ENCODE measurements at places on chromosomes 16 and 17.

DNA sequence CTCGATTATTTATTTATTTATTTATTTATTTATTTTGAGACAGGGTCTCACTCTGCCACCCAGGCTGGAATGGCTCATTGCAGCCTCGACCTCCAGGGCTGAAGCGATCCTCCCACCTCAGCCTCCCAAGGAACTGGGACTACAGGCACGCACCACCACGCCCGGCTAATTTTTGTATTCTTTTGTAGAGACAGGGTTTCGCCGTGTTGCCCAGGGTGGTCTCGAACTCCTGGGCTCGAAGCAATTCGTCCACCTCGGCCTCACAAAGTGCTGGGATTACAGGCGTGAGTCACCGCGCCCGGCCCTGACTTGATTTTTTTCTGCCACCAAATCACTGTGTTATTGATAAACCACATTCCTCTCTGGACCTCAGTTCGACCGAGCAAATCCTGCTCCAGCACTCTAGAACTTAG is 758 bp upstream of the RPL23A start:
- no peak for DNase-seq

GRCh38 chr16:28158136-28158535 is 53.6 kb downstream of the XPO6 start:
- peak; percentile 54 for DNase-seq

- no peak for DNase-seq
Observed at GRCh38 chr16:57689762-57690558, 4.6 kb upstream of the DRC7 start.

DNA sequence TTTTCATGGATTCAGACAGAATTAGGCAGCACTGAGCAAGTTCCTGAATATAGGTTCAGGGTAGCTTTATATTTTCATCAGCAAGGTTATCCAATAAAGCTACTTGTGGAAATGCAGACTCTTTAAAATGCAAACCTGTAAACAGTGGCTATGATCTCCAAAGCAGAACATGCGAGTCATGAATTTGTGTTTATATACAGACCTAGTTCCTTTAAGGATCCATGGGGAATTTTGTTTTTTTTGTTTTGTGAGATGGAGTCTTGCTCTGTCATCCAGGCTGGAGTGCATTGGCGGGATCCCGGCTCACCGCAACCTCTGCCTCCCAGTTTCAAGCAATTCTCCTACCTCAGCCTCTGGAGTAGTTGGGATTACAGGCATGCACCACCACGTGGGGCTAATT is 14.8 kb downstream of the CLEC16A start:
- DNase-seq = no peak

DNA sequence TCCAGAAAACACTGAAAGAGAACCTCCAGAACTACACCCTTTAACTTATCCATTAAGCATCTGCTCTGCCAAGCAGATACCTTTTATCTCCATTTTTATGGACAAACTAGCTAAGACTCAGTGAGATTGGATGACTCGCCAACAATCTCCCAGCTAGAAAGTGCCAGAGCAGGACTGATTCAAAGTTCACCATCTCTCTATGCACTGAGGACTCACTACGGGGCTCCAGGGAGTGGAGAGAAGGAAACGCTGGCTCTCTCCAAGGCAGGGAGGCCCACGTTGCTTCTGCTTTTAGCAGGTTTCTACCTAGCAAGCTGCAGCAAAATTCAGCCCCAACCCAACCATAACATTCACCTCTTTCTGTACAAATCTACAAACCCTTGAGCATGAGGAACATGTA is 52.8 kb upstream of the ARHGAP44 start:
- DNase-seq = no peak

- no peak for DNase-seq
Observed at GRCh38 chr17:73478768-73479424, 165.3 kb downstream of the SDK2 start.

DNA sequence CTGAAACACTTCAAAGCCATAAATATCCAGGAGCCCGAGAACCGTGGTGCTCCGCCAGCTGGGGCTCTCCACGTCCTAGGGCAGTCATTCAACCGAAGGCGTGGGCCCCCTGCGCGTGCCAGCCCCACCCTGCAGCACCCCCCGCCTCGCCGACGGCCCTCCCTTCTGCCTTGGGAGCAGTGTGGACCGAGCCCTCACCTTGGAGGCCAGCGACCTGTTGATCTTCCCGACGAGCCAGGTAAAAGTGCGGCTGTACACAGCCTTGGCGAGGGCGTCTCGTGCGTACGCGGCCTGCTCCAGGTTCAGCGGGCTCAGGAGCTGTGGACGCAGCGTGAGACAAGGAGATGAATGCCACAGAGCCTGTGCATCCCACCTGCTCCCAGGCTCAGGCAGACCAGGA is 14.1 kb downstream of the MYO1C start:
- no peak for DNase-seq

DNA sequence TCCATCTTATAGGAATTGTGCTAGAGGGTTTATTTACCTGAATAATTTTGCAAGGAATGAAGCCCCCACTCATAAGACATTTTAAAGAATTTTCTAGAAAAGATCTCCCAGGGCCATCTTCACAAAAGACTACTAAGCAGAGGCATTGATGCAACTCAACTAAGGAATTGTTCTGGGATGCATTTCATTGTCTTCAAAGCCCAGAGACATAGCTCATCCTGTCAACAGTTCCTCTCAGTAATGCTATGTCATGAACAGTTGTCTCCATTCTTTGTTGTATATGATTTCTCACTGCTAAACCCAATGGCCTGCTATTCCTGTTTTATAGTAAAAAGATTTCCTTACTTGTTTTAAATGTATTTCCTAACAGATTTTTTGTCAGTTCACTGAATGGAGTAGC is 136.8 kb upstream of the RBL2 start:
- no peak for DNase-seq

DNA sequence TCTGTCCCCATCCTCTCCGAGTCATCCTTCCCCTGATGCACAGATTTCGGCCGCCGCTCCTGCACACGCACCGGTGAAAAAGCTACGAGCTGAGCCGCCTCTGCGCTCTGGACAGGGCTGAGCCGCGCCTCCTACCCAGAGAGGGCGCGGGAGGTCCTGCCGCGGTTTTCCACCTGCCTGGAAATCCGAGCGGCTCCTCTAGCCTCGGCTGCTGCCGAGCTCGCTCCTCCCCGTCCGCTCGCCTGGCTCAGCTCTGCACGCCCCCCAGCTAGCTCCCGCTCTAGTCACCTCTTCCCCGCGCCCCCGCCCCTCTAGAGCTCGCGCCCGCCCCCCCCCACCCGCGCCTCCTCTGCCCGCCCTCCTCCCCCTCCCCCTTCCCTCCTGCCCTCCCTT is 198 bp upstream of the SHISA9 start:
- no peak for DNase-seq

GRCh38 chr17:16329519-16330271 is 23.6 kb downstream of the CENPV start:
- DNase-seq = peak; percentile 71

DNA sequence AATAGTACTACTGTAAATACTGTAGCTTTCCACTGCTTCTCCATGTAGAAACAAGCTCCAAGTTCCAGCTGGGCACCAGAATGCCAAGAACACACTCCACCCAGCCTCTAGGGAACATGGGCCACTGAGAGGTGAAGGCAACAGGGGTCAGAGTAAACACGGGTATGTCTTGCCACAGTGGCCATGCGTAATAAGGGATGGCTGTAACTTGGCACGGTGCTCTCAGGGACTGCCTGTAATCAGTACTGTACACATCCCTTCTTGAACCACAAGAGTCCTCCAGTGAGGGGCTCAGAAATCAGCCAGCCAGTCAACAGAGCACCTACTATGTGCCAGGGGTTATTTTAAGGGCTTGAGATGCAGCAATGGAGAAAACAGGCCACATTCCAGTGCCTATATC is 10.8 kb downstream of the LRRC59 start:
- DNase-seq = no peak

DNA sequence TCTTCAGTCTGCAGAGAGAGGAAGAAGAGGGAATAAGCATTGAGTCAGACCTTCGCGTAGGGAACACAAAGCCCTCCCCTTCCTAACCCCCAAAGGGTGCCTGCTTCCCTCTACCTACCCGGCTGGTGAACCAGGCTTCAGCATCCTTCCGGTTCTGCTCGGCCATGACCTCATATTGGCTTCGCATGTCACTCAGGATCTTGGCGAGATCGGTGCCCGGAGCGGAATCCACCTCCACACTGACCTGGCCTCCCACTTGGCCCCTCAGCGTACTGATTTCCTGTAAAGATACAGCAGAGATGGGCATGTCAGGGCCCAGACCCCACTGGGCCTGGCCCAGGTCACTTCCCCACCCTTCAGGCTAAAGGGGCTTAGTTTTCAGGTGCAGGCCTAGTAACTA is 3.8 kb downstream of the KRT19 start:
- DNase-seq = no peak

- no peak for DNase-seq
Observed at GRCh38 chr16:14111713-14112538, 40.8 kb downstream of the MRTFB start.

DNA sequence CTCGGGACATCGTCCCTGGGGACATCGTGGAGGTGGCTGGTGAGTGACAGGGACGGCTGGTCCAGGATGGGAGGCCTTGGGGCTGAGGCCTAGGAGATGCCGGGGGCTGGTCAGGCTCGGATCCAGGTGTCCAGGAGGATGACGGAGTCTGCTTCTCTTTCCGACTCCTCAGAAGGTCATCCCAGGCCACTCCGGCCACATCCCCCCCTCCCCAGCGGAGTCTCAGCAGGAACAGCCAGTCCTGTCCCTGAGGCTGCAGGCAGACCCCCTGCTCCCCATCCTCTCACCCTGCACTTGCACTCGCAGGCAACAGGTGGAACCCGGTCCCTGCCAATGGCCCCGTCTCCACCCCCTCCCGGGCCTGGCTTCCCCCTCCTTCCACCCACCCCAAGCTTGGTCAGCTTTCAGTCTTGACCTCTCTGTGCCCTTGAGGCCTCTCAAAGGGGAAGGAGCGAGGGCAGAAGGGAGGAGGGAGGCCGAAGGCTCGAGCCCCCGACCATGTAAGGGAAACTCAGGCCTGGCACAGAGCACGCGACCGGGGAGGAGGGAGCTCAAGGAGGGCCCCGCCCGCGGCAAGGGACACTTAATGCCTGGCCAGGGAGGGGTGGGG is 4.4 kb downstream of the ATP2A1 start:
- no peak for DNase-seq

DNA sequence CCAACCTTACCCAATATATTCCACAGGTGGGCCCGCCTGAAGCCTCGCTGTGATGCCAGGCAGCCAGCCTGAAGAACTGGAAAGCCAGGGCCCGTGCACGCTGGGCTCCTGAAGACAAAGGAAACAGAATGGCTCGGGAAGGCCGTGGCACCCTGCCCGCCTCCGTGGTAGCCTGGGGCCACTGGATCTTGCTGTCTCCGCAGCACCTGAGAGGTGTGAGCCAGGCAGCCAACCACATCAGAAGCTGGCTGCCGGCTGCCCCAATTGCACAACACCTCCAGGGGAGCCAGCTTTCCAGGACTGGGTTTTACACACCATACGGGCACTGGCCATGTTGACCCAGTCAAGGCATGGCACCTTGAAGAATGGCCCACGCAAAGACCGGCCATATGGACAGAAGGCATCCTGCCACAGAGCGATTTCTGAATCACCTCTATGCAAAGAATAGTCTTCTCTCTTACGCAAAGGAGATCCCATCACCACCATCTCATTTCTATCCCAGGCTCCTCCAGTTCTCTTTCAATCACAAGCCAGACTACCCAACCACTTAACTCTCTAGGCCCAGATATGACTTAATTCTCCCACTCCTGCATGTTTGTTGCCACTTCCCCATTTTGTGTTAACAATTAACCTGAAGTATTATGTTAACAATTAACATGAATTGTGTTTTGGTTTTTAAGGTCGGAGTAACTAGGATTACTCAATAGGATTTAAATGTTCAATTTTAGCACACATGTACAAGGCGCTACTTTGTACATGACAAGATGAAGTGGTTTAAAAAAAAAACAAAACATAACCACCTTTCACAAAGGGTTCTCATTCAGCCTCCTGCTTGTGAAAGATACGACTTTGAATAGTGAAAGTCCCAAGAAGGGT is 32.1 kb downstream of the ZFHX3 start:
- no peak for DNase-seq

GRCh38 chr17:16068323-16068722 is 68.7 kb downstream of the TTC19 start:
- peak; percentile 25 for DNase-seq

DNA sequence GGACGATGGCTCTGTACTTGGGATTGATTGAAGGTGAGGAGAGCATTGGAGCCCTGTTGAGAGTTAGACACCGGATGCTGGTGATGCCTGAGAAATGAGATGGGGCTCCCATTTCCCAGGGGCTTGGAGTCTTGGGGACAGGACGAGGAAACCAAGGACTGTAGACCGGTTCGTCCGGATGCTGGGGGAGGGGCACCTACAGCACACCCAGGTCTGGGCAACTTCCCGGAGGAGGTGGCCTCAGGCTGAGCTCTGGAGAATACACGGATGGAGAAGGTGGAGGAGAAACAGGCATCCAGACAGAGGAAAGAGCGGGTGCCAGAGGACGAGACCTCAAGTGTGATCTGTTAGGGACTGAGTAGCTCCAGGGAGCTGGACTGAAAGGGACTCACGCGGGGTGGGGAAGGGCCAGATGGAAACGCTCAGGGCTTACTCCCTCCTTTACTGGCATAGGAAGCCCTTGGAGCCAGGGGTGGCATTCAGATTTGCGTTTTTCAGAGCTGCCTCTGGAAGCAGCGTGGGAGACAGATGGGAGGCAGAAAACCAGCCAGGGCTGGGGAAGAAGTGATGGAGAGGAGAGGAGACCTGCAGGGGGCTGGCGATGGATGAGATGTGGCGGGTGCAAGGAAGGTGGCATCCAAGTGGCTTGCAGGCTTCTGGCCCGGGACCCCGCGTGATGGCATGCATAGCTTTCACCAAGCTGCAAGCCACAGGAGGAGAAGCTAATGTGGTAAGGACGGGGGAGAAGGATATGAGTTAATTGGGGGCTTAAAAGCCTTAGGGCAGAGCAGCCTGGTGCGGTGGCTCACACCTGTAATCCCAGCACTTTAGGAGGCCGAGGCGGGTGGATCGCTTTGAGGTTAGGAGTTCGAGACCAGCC is 8.3 kb downstream of the C1QTNF1 start:
- no peak for DNase-seq

GRCh38 chr16:83356266-83356665 is 451.5 kb upstream of the HSBP1 start:
- peak; percentile 70 for DNase-seq

GRCh38 chr16:8814095-8814806 is 16.6 kb downstream of the PMM2 start:
- no peak for DNase-seq

GRCh38 chr16:21156767-21157467 is 1.6 kb upstream of the LDAF1 start:
- peak; percentile 82 for DNase-seq
